A549 treated with Mapracorat at 1 μM for 4 hours (cell line): ENCODE measurements at places on chromosomes 11 and 22. TPM values are rescaled to one million over a fixed set of nuclear protein-coding genes. Genes with fewer than 3 reads are reported as not detected.

Gene KLHL35
- 0.63 to 1.5 TPM (median 1.3 TPM) in 5 replicates for total RNA-seq

Gene KRTAP5-7
- total RNA-seq = not detected in 5 replicates

Gene OR52R1
- not detected in 5 replicates for total RNA-seq

Gene POU2AF1
- not detected in 5 replicates for total RNA-seq

Gene CD6
- 0.08 to 0.18 TPM (median 0.15 TPM) in 4 of 5 replicates, not detected in the other for total RNA-seq
